ENCODE measurements at places on chromosomes 16 and 17. TPM values are rescaled to one million over a fixed set of nuclear protein-coding genes. Genes with fewer than 3 reads are reported as not detected.

GRCh38 chr17:79667746-79668145 lies 56.9 kb upstream of the RBFOX3 start:
- no peak for DNase-seq

- DNase-seq: no peak
Measured at GRCh38 chr17:43383826-43384475, 14.8 kb upstream of the ARL4D start.

GRCh38 chr16:26658486-26658885 lies 408.2 kb upstream of the C16orf82 start:
- no peak for DNase-seq

GRCh38 chr17:78844301-78845005 lies 3.8 kb upstream of the USP36 start:
- DNase-seq: no peak

Gene CETP
- total RNA-seq: not detected

Gene CES2
- 38.6 TPM for total RNA-seq

Gene VWA3A
- total RNA-seq: 0.17 TPM
